ENCODE measurements at places on chromosomes 2 and 18. TPM values are rescaled to one million over a fixed set of nuclear protein-coding genes. Genes with fewer than 3 reads are reported as not detected.

GRCh38 chr2:176699098-176699497 is 429.9 kb downstream of the MTX2 start:
- no peak for DNase-seq

DAPL1 gene
- not detected for total RNA-seq

GRCh38 chr18:37230768-37231167 is 334.8 kb downstream of the CELF4 start:
- DNase-seq = no peak

GRCh38 chr2:75592030-75592429 is 31.3 kb upstream of the EVA1A start:
- peak; percentile 76 for DNase-seq

INPP4A gene
- 27.1 TPM for total RNA-seq

DNA sequence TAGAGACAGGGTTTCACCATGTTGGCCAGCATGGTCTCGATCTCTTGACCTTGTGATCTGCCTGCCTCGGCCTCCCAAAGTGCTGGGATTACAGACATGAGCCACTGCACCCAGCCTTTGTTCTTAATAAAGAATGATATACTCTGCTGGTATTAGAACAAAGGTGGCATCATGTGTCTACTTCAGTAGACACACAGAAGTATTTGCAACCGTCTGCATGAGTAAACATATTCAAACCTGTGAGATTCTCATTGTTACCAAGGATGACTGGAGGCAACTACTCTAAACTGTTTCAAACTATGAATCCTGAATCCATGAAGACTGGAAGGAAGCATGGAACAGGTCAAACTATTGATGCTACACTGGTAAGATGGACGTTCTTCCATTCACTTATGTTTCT is 32.1 kb downstream of the MBD2 start:
- no peak for DNase-seq

GAL3ST2 gene
- not detected for total RNA-seq

CFC1 gene
- total RNA-seq = not detected

DNA sequence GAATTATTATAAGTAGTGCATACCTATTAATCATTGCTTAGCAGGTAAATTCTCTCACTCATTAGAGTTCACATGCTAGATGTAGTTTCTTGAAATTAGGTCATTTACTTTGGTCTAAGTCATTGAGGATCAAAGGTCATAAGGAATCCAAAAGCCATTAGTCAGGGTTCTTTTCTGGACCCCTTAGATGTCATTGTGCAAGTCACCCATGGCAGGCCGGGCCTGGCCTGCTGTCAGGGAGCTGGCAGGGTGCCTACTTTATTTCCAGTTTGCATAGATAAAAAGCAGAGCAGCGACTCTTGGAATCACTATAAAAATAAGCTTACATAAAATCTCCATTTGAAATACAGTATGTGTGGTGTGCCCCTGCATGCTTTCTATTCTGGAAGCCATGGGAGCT is 91.3 kb downstream of the MEIS1 start:
- no peak for DNase-seq

DNA sequence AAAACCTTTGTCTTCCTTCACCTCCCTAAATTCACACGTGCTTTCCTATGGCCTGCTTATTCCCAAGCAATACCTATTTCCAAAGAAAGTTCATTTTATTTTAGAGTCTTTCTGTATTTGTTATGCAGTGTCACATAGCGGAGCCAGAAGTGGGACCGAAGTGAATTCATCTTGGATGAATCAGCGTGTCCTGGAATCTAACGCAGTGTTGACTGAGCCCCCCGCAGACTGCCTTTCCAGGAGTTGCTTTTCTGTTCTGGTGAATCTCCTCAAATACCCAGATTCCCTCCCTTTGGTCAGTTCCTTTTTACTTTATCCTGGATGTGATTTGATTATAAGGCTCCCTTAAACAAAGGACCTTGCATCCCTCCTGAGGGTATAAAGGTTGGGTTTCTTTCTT is 10.8 kb downstream of the ALPP start:
- peak; percentile 6 for DNase-seq

DNA sequence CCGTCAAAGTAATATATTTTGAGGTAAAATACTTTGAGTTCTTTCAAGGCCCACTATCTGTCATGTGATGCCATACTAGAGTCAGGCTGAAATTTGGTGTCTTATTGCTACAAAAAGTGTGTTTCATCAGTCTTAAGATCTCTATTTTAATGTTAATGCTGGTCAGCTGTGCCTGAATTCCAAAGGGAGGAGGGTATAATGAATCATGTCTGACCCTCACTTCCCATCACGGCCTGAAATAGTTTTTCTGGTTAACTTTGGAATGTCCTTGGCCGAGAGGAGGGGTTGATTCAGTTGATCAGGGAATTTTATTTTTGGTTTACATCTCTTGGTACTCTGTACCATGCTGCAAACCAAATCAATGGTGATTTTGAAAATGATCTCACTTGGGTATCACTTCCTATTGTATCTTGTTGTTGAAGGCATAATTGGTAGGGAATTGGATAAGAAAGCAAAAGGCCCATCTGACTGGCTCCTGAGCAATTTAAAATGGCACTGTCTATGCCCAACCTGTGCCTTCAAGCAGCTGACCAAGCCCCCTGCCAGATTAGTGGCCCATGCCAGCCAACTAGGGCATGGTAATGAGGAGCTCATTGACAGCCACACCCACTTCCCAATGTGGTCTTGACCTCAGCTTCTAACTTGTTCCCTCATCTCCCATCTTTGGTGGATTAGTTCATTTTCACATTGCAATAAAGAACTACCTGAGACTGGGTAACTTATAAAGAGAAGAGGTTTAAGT is 6.1 kb upstream of the SLC35F5 start:
- peak; percentile 80 for DNase-seq

DNA sequence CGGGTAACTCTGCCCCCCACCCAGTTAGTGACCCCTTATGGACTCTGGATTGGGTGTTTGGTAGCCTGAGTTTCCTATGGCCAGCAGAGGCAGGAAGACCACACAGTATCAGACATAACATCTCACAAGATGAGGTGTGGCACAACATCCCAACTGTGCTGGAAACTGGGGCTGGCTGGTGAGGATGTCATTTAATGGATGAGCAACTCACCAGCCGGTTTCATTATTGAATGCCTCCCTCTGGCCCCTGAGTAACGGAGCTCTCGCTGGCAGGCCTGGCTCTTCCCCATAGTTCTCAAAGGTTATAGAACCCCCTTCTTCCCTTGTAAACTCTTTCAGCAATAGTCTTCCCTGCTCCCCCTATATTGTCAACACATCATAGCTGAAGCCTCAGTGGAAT is 195.0 kb downstream of the BCL11A start:
- DNase-seq = no peak

DNA sequence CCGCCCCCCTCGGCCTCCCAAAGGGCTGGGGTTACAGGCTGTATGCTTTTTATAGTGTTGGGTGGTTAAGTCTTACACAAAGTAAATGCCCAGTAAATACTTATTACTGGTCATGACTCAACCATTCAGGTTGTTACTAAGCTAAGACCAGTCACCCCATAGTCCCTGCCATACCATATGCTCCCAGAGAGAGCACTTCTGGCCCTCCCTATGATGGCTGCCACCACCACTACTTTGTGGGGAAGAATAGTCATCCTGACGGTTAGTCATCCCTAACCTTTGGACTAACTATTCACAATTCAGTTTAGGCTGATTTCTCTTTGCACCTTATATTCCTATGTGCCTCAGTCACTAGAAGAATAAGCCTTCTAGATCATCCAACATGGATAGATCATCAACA is 42.0 kb upstream of the MSH2 start:
- DNase-seq = peak; percentile 92

DNA sequence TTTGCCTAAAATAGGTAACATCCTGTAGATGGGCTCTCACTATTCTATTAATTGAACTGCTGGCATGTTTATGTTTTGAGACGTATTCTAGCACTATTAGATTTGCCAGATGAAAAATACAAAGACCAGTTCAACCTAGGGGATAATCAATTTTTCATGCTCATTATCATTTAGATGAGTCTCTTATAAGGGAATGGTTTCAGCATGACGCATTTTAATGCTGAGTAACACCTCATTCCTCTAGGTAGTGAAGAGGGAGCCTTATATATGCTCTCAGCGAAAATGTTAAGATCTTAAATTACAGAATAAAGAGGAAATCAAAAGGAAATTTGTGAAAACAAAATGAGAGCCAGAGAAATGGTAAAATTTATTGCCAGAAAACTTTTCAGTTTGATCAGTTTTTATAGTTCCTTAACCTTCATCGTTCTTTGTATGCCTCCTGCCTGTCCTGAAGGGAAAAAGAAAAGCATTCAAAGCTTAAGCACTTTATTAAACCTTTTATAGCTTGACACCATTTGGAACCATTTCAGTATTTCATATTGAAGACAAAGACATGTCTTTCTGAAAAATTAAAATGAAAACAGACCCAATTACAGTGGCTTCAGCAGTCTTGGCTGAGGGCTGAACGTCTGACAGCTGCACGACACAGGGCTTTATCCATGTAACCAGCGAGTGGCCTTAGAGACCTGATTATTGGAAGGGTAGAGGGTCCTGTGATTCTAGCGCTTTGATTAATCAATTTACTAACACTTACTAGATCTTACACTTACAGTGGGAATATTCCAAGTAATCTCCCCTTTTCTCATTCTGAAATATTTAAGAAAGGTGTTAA is 112.8 kb downstream of the ADCYAP1 start:
- DNase-seq = no peak

DNA sequence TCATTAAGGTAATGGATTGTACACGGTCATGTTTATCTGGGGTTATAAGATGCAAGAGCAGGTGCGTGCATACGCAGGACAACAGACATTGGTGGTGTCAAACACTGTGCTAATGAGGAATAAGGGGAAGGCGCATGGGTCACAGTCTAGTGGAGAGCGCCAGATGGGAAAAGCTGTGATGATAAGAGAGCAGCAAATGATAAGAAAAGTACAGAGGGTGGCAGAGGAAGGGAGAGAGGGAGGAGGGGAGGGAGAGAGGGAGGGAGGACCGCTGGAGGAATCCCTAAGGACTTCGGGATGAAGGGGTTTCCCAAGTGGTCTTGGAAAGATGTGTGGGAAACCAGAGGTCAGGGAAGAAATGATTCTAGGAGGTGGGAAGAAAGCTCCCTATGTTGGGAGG is 2.9 kb downstream of the TNFRSF11A start:
- no peak for DNase-seq

LRRC30 gene
- total RNA-seq = not detected

DNA sequence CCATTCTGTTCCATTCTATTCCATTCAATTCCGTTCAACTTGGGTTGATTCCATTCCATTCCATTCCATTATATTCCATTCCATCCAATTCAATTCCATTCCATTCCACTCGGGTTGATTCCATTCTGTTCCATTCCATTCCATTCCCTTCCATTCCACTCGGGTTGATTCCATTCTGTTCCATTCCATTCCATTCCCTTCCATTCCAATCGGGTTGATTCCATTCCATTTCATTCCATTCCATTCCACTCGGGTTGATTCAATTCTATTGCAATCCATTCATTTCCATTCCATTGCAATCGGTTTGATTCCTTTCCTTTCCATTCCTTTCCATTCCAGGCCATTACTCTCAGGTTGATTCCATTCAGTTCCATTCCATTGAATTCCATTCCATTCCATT is 1138.4 kb downstream of the RPIA start:
- peak; percentile 42 for DNase-seq

DNA sequence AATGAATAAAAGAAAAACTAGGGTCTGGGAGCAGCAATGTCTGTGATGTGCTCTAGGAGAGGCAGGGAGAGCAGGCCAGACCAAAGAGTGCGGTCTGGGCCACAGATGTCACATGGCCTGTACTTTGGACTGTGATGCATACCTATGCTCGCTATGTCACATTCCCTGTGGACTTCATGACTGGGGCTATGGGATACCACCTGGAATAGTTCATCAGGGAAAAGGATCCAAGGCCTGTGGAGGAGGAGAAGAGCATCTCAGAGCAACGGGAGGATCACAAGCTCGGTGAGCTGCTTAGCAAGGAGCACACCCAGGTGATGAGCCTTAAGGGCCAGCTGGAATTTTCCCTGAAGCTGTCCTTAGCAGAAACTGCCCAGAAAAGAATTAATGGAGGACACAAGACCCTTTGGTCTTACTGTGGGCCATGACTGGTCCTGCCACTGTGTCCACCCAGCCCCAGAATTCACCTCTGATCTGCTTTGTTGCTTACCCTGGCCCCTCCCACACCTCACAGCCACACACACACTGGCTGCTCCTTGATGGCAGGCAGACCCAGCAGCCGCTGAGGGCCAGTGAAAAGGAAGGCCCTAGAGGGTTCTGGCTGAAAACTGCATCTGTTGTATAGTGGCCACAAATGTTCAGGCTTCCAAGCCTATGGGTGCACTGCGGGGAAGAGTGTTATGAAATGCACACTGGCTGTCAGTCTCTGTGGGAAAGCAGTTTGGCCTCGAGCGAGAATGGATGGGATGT is 25.3 kb upstream of the GCC2 start:
- no peak for DNase-seq

DNA sequence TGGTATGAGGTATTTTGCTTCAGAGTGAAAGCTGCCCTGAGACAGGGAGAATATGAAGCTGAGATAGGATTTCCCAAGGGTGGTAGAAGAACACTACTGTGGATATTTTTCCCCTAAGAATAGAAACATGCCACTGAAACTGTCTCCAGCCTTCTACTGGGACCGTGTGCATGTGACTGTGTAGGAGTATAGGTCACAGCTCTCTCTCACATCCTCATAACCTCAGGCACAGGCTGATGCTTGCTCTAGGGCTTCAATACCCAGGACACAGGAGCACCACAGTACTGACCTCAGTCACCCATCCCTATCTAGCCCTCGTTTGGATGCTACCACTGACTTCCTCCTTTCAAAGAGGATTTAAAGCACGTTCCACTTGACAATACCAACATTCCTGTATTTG is 67.2 kb downstream of the REV1 start:
- DNase-seq = no peak

DNA sequence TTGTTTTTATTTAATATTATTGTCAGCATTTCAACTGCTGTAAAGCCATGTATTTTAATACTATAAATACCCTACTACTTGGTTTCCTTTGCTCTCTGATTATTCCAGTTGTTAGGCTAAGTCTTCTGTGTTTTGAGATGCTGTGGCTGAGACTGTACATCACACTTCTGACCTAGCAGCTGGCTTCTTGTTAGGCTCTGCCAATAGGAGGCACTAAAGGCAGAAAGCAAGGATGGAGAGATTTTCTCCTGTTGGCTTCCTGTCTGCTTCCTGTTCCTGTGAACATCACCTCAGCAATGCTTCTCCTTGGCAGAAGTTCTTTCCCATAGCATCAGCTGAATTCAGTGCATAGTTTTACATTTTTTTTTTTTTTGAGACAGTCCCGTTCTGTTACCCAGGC is 68.3 kb upstream of the YPEL5 start:
- DNase-seq = peak; percentile 5

CYBRD1 gene
- total RNA-seq = 103 TPM

DNA sequence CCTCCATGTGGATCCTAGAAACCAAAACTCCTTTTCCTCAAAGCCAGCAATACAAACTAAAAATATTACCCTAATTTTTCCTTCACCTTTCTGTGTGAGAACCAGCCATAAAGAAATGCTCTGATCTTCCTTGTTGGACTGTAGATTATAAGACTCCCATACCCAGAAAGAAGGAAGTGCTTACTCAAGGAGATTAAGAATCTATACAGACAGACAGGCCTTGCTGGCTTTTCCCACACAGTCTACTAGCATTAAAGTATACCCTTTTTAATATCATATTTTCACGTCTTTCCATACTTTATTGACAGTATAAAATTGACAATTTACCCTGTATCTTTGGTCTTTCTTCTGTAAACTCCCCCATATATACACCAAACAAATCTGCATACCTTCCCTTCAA is 139.0 kb downstream of the GULP1 start:
- DNase-seq = no peak

Data from IMR-90 (cell line).